ENCODE measurements at places on chromosomes 2 and 18.
A peak's percentile ranks its signal among the peaks of the same experiment; 100 is the strongest.

- ATAC-seq = no peak
- H3K27me3 ChIP-seq = peaks cover 10% of the 10 kb centered on the region
- no peak overlapping the region for H3K27ac ChIP-seq
- H3K36me3 ChIP-seq = no peaks in the 10 kb centered on the region
- H3K4me3 ChIP-seq = no peak overlapping the region
- no peaks in the 10 kb centered on the region for H3K4me1 ChIP-seq
Observed at GRCh38 chr2:112032224-112032586, 22.9 kb upstream of the TMEM87B start.

- no peaks in the 10 kb centered on the region for H3K36me3 ChIP-seq
- peaks cover 53% of the 10 kb centered on the region for H3K4me1 ChIP-seq
- no peak for ATAC-seq
- H3K27me3 ChIP-seq = no peaks in the 10 kb centered on the region
- no peak overlapping the region for H3K4me3 ChIP-seq
Observed at GRCh38 chr18:13379062-13379865, 160.7 kb downstream of the LDLRAD4 start.

- no peaks in the 10 kb centered on the region for H3K27me3 ChIP-seq
- H3K4me1 ChIP-seq = no peaks in the 10 kb centered on the region
- H3K4me3 ChIP-seq = no peak overlapping the region
Observed at GRCh38 chr2:118607641-118608040, 239.8 kb downstream of the EN1 start.

- H3K27ac ChIP-seq = no peak overlapping the region
- H3K4me3 ChIP-seq = no peak overlapping the region
- peaks cover 83% of the 10 kb centered on the region for H3K27me3 ChIP-seq
- no peak for ATAC-seq
- H3K36me3 ChIP-seq = no peaks in the 10 kb centered on the region
- H3K4me1 ChIP-seq = peaks cover 18% of the 10 kb centered on the region
Observed at GRCh38 chr18:80200171-80200931, 47.0 kb downstream of the PARD6G start.

DNA sequence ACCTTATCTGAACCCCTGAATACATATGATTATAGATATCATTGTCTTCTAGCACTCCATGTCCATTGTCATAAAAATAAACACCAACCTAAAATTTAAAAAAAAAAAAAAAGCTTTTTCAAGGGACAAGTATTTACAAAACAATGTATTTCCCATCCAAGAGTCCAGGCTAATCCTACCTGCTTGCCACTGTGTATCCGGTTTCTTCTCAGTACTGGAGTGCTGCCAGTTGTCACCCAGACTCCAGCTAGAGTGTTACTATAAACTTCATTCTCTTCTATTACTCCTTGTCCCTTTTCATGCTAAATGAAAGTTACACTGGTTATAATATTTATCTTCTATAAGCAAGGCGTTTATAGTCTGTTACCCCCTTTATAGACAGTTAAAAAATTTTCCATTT, 35.8 kb downstream of the MSH6 start:
- H3K36me3 ChIP-seq = peaks cover 53% of the 10 kb centered on the region
- H3K27me3 ChIP-seq = no peaks in the 10 kb centered on the region
- H3K4me1 ChIP-seq = peaks cover 24% of the 10 kb centered on the region

DNA sequence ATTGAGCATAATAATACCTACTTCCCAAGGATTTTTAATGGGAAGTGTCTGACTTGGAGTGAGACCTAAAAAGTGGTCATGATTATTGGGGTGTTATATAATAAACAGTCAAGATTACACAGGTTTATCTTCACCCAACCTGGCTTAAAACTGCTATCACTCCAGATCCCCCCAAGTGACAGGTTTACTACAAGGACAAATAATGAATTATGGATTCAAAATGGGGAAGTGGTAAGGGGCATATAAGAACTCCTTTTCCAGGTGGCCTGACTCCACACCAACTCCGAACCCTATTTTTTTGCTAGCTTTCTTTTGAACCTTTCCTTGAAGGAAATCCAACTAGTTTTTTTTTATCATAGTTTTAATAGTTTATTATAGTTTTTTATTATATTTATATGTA, 663.0 kb upstream of the FANCL start:
- H3K4me1 ChIP-seq = no peaks in the 10 kb centered on the region
- no peak overlapping the region for H3K4me3 ChIP-seq
- H3K27me3 ChIP-seq = peaks cover 36% of the 10 kb centered on the region
- H3K36me3 ChIP-seq = no peaks in the 10 kb centered on the region
- no peak for ATAC-seq
- H3K27ac ChIP-seq = no peak overlapping the region

GRCh38 chr18:25349926-25350487, 2.0 kb downstream of the ZNF521 start:
- H3K27me3 ChIP-seq = peaks cover 70% of the 10 kb centered on the region
- H3K27ac ChIP-seq = no peak overlapping the region
- peaks cover 6% of the 10 kb centered on the region for H3K36me3 ChIP-seq

DNA sequence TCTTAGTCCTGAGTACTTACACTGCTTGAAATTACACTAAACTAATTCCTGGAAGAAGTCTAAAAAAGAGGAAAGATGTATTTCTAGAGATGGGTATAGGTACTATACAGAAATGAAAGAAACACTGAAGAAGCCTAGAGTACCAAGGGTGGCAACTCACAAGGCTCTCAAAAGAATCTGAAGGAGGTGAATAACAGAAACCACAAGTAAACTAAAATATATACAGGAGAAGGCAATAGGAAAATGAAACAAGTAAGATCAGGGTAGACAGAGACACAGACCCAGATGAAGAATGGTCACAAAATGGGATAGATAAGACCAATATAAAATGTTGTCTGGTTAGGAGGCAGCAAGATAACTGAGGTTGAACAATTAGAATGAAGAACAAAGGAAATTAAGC, 59.9 kb downstream of the USP37 start:
- no peak for ATAC-seq
- H3K36me3 ChIP-seq = peaks cover 61% of the 10 kb centered on the region
- H3K4me1 ChIP-seq = no peaks in the 10 kb centered on the region
- no peak overlapping the region for H3K4me3 ChIP-seq
- H3K27me3 ChIP-seq = no peaks in the 10 kb centered on the region

- H3K36me3 ChIP-seq = no peaks in the 10 kb centered on the region
- no peak overlapping the region for H3K27ac ChIP-seq
- ATAC-seq = no peak
- H3K4me1 ChIP-seq = no peaks in the 10 kb centered on the region
- no peaks in the 10 kb centered on the region for H3K27me3 ChIP-seq
Observed at GRCh38 chr18:30623401-30624065, 419.0 kb downstream of the DSC3 start.

- H3K4me1 ChIP-seq = no peaks in the 10 kb centered on the region
- H3K4me3 ChIP-seq = no peak overlapping the region
- peaks cover under 1% of the 10 kb centered on the region for H3K36me3 ChIP-seq
- no peak overlapping the region for H3K27ac ChIP-seq
Observed at GRCh38 chr2:46803547-46803878, 112.1 kb downstream of the MCFD2 start.

DNA sequence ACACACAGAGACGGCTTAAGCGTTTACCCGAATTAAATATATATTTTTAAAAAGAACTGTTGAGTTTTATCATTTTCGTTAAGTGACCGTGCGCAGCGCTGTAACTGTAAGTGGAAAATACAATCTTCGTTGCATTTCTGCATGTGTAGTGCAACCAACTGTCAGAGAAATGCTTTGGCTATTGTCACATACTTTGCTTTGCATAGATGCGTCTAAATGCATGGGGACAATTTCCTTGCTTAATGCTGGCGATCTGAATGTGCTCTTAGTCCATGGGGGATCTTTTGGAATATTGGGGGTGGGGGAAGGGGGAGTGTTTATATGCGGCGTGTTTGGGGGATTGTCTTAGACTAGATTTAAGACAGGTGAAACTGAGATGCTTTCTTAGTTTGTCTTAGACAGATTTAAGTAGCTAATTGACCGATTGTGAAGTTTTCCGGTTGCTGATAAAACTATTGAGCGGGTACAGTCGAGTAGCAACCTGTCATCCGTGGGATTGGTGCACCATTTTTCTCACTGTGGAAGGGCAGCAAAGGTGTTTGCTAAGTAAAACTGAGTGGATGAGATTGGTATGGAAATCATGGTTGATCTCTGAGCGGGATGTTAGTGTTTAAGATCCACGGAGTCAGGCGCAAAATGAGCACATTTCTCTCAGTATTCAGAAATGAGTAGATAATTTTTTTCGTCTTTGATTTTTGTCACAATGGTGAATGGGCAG, 476 bp downstream of the VSNL1 start:
- no peaks in the 10 kb centered on the region for H3K36me3 ChIP-seq
- peak overlapping the region; percentile 72 for H3K4me3 ChIP-seq
- no peak for ATAC-seq
- no peak overlapping the region for H3K27ac ChIP-seq

- no peak overlapping the region for H3K27ac ChIP-seq
- no peaks in the 10 kb centered on the region for H3K27me3 ChIP-seq
- H3K4me1 ChIP-seq = no peaks in the 10 kb centered on the region
Observed at GRCh38 chr2:238978497-238978896, 130.6 kb downstream of the TWIST2 start.

- no peak for ATAC-seq
- H3K27me3 ChIP-seq = no peaks in the 10 kb centered on the region
- H3K4me3 ChIP-seq = no peak overlapping the region
- H3K36me3 ChIP-seq = no peaks in the 10 kb centered on the region
Observed at GRCh38 chr2:152825834-152826233, 107.4 kb downstream of the ARL6IP6 start.

DNA sequence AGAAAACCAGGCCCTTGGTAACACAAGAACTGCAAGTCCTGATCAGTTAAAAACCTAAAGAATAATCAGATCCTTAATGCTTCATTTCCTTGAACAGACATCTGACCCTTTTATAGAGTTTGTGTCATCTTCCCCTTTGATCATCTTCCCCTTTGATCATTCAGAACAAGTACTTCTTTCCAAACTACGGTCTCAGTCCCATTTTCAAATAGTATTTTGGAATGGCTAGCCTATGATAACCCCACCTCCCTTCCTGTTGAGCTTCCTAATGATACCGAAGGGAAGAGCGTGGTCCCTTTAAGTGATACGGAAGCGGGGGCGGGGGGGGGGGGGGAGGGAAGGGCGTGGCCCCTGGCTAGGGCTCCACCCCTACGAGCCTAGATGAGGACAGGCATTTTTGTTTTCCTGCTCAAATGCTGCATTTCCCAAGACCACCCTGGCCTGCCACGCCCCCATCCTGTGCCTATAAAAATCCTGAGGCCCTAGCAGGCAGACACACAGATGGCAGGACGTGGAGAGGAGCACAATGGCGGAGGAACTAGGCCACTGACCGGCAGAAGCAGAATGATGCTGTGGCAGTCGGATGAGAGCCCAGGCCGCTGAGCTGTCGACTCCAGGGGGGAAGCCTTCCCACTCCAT, 24.1 kb upstream of the CHRNA1 start:
- no peak for ATAC-seq
- no peak overlapping the region for H3K4me3 ChIP-seq
- H3K36me3 ChIP-seq = no peaks in the 10 kb centered on the region
- H3K27me3 ChIP-seq = peaks cover 4% of the 10 kb centered on the region

- ATAC-seq = no peak
- H3K27me3 ChIP-seq = no peaks in the 10 kb centered on the region
- H3K4me1 ChIP-seq = no peaks in the 10 kb centered on the region
- H3K27ac ChIP-seq = no peak overlapping the region
- no peaks in the 10 kb centered on the region for H3K36me3 ChIP-seq
- H3K4me3 ChIP-seq = no peak overlapping the region
Observed at GRCh38 chr2:162537651-162538050, 193.7 kb downstream of the GCA start.

DNA sequence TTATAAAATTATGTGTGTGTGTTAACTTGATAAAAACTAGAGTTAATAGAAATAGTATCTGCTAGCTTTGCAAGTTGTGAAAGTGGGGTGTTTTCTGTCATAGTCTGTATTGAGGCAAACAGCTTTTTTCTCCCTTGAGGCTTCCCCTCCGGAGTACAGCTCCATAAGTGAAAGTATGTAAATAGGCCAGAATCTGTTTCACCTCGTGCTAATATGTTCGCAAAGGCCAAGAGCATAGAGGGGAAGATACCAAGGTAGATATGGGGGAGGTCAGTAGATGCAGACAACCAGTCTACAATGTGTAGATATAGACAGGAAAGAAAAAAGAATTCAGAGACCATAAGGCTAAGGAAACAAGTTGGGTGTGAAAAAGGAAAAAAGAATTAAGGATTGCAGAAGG, 72.9 kb downstream of the PTRHD1 start:
- peak; percentile 75 for ATAC-seq
- peaks cover 32% of the 10 kb centered on the region for H3K4me1 ChIP-seq
- peaks cover 35% of the 10 kb centered on the region for H3K36me3 ChIP-seq
- peak overlapping the region; percentile 1 for H3K27ac ChIP-seq

DNA sequence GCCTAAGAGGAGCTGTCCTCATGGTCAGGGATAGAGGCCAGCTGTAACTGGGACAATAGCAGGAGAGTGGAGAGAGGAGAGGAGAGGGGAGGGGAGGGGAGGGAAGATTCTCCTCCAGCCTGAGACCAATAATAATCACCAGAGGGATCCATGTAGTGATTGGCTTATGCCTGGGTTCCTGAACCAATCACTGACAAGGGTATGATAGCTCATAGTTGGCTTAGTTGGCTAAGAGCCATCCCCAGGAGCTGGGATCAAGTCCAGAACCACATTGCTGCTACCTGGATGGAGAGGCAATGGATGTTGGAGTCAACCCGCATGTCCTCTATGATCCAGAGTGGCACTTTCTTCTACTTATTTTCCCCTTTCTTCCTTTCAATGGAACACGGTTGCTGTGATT, 7.7 kb upstream of the ST8SIA5 start:
- ATAC-seq = no peak
- H3K36me3 ChIP-seq = no peaks in the 10 kb centered on the region
- no peak overlapping the region for H3K4me3 ChIP-seq

- no peak for ATAC-seq
- H3K4me3 ChIP-seq = no peak overlapping the region
- H3K27me3 ChIP-seq = no peaks in the 10 kb centered on the region
Observed at GRCh38 chr2:157244691-157245090, 12.8 kb upstream of the GALNT5 start.

- peak overlapping the region; percentile 80 for H3K4me3 ChIP-seq
- ATAC-seq = peak; percentile 6
- H3K4me1 ChIP-seq = peaks cover 13% of the 10 kb centered on the region
- peaks cover 8% of the 10 kb centered on the region for H3K27me3 ChIP-seq
Observed at GRCh38 chr2:20447437-20448245, 767 bp downstream of the RHOB start.

DNA sequence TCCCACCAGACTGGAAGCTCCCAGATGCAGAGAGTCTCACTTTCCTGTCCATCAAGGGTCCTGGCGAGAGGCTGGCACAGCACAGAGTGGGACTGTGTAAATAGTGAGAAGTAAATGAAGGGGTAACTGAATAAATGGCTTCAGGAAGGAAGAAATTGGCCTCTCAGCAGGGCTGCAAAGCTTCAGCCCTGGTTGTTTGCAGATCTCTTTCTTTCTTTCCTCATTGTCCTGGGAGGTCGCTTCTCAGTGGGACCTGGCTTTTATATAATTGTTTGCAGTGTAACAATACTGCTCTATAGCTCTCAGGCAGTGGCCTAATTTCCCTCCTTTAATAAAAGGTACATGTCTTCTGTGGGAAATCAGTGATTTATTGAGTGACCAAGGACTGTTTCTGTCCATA, 74.9 kb upstream of the GPR45 start:
- H3K27ac ChIP-seq = no peak overlapping the region
- no peak overlapping the region for H3K4me3 ChIP-seq
- no peak for ATAC-seq
- no peaks in the 10 kb centered on the region for H3K36me3 ChIP-seq

GRCh38 chr2:205682971-205683501, 735 bp downstream of the NRP2 start:
- no peak for ATAC-seq
- H3K36me3 ChIP-seq = no peaks in the 10 kb centered on the region
- H3K27ac ChIP-seq = no peak overlapping the region
- H3K4me3 ChIP-seq = peak overlapping the region; percentile 89

Data from stimulated activated memory B cell treated with anti-CD40 and anti-IgM and Interleukin-4, amounts not matched to agents 10 μg/mL and 1 μg/mL and 100 μg/mL, for 72 hours (primary cell).